ENCODE measurements at places on chromosomes 2 and 18.

GRCh38 chr2:227772197-227772661, 26.5 kb downstream of the SCYGR8 start:
- DNase-seq = no peak

DNA sequence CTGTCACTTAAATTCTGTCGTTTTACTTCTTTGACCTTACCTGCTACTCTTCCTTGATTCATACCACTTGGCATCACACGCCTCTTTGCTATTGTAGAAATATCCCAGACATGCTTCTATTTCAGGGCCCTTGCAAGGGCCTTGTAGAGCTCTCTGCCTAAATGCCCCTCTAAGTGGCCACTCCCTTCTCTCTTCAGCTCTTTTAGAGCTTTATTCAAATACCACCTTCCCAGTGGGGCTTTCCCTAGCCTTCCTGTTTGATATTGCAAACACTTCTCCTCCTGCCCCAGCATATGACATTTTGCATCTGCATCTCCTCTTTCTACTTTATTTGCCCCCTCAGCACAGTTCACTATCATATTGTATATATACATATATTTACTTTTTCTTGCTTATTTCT, 54.0 kb downstream of the PELI1 start:
- no peak for DNase-seq

- DNase-seq = no peak
Observed at GRCh38 chr2:64331849-64332699, 121.9 kb upstream of the LGALSL start.

GRCh38 chr2:152236191-152236925, 60.8 kb upstream of the STAM2 start:
- DNase-seq = no peak

DNA sequence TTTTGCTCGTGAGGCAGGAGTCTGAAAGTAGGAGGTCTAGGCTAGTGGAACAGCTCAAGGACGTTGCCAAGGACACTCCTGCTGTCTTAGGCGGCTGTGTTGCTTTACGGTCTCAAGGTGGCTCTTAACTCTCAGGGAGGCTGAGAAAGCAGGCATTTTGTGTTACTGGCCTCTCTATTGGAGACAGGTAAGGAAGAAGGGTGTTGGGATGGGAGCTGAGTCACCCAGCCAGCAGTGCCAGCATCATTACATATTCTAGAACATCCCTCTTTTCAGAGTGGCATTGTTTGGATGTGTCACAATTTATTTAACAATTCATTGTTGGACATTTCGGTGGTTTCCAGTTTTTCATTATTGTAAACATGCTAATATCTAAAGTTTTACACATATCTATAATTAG, 30.8 kb upstream of the TMEM214 start:
- no peak for DNase-seq

DNA sequence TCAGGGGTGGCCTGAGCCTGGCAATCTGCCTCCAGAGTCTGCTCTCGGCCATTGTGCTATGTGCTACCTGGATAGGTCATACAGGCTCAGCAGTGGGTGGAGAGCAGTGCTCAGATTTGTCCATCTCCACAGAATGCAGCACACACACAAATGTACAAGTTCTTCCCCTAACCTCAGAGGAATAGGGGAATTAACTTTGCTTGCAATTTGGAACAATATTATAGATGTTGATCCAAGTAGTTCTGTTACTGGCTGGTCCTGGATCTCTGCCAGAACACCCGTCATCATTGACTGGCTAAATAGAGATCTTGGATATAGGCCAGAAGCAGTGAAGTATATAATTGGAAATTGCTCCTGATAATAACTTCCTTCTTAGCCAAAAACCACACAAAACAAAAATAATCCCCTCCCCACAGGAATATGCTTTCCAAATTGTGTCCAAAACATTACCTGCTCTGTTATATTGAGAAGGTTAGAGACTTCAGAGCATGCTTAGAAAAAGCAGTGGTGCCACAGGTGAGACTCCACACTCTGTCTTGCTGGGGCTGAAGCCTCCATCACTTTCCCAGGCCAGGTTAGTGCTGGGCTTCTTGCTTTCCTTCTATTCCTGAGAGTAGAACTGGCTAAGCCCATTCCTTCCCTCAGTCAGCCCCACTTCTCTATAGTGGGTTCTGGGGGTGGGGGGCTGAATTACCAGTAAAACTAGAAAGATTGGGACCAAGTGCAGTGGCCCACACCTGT, 38.8 kb downstream of the NCAPH start:
- peak; percentile 21 for DNase-seq

DNA sequence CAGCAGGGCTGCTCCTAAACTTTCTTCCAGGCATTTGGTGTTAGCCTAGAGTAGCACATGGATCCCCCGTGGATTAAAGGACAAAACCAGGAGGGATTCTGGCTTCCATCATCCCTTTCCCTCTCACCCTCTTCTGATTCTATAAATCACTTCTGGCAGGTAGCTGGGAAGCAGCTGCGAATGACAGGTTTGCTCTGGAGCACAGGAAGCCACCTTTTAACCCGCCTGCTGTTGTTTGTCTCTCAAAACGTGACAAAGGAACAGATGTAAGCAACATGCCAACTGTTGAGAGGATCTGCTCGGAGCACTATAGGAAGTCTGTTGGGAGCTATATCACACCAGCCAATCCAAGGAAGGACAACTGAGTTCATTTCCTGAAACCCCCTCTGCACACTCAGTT, 101.9 kb downstream of the ACTR2 start:
- DNase-seq = no peak

DNA sequence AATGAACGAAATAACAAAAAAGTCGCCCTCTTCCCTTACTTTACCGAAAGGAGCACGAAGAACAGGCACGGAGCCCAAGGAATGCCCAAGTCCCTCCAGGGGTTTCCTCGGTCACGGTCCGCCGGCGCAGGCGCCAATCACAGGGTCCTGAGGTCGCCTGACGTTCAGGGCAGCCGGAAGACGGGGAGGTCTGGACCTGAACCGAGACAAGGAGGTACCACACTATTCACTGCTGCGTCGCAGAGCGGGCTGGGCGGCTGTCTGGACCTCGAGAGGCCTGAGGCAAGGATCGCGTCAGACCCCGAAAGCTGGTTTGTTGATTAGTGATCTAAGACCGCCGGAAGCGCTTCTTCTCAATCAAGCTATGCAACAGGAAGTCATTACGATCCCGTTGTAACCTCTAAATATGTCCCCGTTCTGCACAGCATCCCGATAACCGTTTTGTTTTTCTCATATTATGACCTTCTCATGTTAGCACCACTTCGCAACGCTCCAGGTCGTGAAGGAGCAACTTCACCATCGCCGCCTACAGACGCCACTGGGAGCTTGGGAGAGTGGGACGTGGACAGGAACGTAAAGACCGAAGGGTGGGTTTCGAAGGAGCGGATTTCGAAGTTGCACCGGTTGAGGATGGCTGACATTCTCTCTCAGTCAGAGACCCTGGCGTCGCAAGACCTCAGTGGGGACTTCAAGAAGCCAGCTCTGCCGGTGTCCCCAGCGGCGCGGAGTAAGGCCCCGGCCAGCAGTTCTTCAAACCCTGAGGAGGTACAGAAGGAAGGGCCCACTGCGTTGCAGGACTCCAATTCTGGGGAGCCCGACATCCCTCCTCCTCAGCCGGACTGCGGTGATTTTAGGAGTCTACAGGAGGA, at the start of the genes SLC4A1AP and SUPT7L:
TSS of gene SLC4A1AP (plus strand) at position 605 of the 869 bp plus-strand sequence. CDS start at position 631, 26 bp downstream.
TSS of gene SUPT7L (minus strand) at position 330 of the 869 bp plus-strand sequence. CDS start 1,422 bp downstream, outside the sequence.
- DNase-seq = peak; percentile 92

DNA sequence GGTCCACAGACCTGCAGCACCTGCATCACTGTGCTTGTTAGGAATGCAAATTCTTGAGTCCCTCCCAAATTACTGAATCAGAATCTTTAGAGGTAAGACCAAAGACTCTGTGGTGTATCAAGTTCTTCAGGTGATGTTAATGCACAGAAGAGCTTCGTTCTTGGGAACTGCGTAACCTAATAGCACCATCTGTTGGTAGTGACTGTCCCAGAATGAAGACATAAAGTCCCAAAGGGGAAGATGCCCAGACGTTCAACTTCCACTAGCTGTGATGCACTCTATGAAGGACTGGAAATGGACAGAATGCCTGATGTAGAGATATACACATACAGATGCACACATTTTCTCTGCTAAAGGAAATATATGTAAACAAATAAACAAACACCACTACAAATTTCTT, 576.0 kb downstream of the LRP1B start:
- DNase-seq = peak; percentile 70

DNA sequence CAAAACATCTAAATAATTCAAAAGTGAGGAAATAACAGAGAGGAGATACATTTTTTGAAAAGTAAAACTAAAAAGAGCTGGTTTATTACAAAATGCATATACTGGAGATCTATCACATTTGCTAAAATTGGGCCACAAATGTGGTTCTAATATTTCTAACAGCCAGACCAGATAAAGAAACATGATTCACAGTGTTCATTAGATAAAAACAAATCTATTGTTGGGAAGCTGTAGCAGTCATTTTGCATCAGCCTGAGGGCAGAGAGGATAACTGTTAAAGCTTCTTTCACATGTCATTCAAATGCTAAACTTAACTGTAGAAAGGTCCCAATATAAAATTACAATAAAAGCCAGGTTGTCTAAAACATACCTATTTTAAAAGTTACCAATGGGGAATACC, 148.3 kb downstream of the GULP1 start:
- DNase-seq = no peak

GRCh38 chr2:62208074-62208757, 12.3 kb downstream of the B3GNT2 start:
- no peak for DNase-seq

DNA sequence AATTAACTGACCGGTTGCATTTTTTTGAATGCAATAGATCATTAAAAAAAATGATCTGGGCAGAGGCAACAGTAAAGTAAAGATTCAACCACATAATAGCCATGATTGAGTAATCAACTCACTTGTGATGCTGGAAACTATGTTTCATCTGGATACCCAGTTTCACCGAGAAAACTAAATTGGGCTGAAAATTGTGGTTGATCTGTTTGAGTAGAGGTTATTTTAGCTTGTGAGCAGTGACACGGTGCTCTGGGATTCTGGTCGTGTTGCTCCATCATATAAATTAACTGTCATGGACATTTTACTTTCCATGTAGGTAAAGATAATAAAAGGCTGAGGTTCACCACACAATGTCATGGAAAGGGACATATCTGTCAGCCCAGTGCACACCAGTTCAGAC, 58.7 kb downstream of the CD226 start:
- DNase-seq = no peak

GRCh38 chr2:231425811-231426703, 30.5 kb downstream of the B3GNT7 start:
- DNase-seq = no peak

- DNase-seq = no peak
Observed at GRCh38 chr2:202337151-202337550, 39.0 kb upstream of the BMPR2 start.

GRCh38 chr2:187890690-187891089, 336.5 kb upstream of the TFPI start:
- no peak for DNase-seq

GRCh38 chr18:36331521-36331971, 34.0 kb downstream of the FHOD3 start:
- no peak for DNase-seq

DNA sequence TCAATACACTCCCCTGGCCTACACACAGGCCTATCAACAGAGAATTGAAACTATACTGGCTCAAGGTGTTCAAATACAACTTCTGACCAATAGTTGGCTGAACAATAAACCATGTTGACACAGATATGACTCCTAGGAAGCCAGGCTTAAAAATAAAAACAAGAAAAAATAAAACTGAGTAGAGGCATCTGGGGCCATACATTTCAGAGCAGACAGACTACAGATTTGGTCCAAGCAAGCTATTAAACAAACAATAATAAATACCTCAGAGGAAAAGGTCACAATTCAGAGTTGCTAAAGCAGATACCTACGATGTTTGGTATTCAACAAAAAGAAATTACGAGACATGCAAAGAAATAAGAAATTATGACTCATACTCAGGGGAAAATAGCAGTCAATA, 132.8 kb upstream of the ACVR2A start:
- no peak for DNase-seq

GRCh38 chr18:38459131-38459994, 893.8 kb upstream of the CELF4 start:
- DNase-seq = no peak

DNA sequence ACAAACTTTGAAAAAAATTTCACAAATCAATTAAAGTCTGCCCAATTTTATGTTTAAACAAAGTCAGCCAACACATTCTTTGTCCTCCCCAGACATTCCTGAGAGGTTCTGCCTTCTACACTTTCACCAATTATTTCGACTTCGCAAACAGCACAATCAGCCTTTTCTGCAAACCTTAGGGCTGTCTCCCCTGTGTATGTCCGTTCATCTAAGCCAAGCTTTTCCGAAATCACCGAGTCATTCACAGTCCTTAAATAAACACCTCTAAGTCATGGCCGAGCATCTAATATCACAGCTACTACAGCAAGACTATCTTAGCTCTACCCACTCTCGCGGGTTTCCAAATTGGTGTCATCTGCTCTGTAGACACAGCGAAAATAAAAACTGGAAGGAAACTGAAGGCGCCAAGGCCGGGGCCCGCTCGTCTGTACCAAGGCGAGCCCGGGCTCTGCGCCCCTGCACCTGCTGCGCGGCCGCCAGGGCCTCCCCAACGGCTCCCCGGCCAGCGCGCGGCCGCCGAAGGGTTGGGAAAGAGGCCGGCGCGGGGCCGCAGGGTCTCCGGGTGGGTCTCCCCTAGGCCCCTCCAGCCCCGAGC, 730 bp downstream of the ODC1 start:
- DNase-seq = peak; percentile 62

DNA sequence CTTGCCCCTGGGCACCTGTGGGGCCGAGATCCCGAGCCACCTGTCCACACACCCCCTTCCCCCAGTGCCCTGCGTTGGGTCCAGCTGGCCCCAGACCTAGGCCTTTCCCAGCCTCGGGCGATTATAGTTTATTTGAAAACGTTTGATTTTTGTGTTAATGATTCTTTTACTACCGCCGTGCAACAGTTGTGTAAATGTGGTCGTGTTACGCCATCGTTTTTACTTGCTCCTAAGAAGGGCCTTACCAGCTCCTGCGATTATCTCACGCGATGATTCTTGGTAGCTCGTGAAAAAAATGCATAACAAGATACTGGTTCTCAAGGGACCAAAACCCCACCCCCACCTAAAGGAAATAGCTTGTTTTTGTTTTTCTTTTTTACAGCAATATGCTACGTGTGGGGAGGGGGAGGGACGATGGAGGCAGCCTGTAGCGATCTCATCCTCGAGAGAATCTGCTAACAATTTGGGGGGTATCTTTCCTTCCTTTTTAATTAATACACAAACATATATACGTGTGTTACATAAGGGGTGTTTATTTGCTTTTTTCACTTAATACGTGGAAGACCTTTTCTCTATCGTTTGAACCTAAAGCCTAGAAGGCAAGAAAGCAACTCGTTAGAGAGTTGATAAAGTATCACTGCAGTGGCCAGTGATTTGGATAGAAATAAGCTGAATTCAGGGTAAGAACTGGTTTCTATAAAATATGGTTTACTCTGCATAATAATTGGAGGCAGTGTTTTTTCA, 1.0 kb downstream of the ZDBF2 start:
- DNase-seq = peak; percentile 40

- DNase-seq = peak; percentile 8
Observed at GRCh38 chr2:208407667-208408066, 1.1 kb downstream of the PTH2R start.
